ENCODE measurements at places on chromosomes 7 and 10. TPM values are rescaled to one million over a fixed set of nuclear protein-coding genes. Genes with fewer than 3 reads are reported as not detected.

RABGEF1 gene
- 24.5 TPM for total RNA-seq

DNAH11 gene
- total RNA-seq, result 2.0 TPM

PWWP2B gene
- 3.8 TPM for total RNA-seq

LRRTM3 gene
- total RNA-seq, result not detected

PLXNA4 gene
- total RNA-seq, result 0.14 TPM

LBX1 gene
- not detected for total RNA-seq

SKIDA1 gene
- 0.11 TPM for total RNA-seq

MYPN gene
- total RNA-seq, result not detected

CRYGN gene
- not detected for total RNA-seq

CPA1 gene
- total RNA-seq, result not detected

SPOCK2 gene
- 135 TPM for total RNA-seq

EN2 gene
- not detected for total RNA-seq

SDK1 gene
- 1.2 TPM for total RNA-seq

FLNC gene
- not detected for total RNA-seq
